ENCODE measurements at places on chromosomes 7 and 10.

- DNase-seq, result no peak
Measured at GRCh38 chr7:6015917-6016652, 7.0 kb downstream of the AIMP2 start.

DNA sequence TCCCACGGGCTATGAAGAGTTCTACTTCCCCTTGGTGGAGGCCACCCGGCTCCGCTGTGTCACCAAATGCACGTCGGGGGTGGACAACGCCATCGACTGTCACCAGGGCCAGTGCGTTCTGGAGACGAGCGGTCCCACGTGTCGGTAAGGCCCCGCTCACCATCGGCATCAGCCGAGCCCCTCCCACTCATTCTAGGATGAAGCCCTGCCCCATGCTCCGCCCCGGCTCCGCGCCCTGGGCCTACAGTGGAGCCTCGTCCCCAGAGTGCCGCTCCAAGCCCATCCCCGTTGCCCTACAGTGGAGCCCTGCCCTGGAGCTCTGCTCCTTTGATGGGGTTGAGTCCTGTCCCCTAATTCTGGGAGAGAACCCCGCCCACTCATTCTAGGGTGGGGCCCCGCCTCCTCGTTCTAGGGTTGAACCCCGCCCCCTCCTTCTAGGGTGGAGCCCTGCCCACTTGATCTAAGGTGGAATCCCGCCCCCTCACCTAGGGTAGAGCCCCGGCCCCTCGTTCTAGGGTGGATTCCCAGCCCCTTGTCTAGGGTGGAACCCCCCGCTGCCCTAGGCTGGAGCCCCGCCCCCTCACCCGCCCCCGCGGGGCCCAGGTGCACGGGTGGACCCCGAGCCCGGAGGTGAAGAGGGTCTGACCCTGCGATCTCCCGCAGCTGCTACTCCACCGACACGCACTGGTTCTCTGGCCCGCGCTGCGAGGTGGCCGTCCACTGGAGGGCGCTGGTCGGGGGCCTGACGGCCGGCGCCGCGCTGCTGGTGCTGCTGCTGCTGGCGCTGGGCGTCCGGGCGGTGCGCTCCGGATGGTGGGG, 3.4 kb upstream of the MUC12 start:
- peak; percentile 47 for DNase-seq

- no peak for DNase-seq
Measured at GRCh38 chr10:48714088-48714487, 29.4 kb downstream of the WDFY4 start.

GRCh38 chr7:74502216-74502891, 48.6 kb downstream of the GTF2IRD1 start:
- no peak for DNase-seq

DNA sequence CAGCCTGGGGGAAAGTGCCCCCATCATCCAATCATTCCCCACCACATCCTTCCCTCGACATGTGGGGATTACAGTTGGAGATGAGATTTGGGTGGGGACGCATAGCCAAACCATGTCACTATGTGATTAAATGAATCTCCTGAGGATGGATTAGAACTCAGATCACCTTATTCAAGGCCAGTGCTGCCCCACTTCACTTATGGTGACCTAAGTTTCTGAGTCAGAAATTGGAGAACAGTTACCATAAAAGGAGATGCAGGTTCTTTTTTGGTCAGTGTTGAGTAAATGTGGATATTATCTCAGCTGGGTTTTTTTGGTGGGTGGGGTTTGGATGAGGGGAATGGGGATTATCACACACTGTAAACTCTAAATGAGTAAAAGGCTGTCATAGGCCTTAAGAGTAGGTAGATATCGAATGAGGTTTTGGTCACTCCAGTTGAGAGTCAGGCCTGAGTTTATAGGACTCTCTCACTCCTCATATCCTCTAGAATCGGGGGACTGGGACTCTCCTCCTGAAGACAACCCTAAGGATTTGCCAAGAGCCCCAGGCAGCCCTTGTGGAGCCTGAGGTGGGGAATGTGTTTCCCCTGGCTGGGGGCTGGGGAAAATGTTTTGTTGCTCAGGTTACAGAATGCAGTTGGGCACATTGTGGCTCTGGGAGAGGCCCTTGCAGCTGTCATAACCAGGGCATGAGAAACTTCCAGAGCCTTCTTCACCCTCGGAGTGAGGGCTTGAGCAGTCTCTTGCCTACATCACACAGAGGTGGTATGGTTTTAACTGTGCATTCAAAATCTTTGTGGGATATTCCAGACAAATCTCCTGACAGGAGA, 213.0 kb downstream of the BAMBI start:
- DNase-seq, result no peak

GRCh38 chr7:23458044-23458443, 12.2 kb downstream of the IGF2BP3 start:
- DNase-seq, result no peak

- no peak for DNase-seq
Measured at GRCh38 chr7:43141091-43141490, 28.6 kb downstream of the HECW1 start.

GRCh38 chr10:3043512-3044368, 23.6 kb upstream of the PFKP start:
- peak; percentile 37 for DNase-seq

DNA sequence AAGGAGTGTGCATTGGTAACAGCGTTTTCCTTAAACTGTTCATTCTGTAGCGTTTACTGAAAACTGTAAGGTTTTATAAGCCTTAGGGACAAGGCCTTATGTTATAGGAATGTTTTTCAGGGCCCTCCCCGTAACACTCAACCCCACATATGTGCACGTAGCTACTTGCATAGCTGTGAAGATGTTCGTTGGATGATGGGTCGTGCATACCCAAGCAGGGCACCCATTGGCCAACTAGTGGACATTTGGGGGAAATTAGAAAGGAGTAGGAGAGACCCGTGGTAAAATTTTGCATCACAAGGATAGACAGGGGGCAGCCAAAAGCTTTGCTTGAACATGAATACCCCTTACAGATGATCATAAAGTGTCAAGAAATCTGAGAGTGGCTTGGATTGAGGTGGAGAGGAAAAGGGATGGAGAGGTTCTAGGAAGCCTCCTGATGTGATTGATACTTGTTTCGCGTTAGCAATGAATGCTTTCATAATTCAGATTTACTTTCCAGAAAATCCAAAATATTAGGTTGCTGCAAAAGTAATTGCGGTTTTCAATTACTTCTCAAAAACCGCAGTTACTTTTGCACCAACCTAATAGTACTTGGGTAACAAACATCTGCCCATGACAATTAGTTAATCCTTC, 878 bp downstream of the SEC61A2 start:
- no peak for DNase-seq

- DNase-seq, result no peak
Measured at GRCh38 chr10:36042135-36042534, 400.0 kb upstream of the FZD8 start.

Measured in stimulated activated CD4-positive, alpha-beta T cell treated with anti-CD3 and anti-CD28 coated beads, Interleukin-15, amount 100 ng/mL, for 1 hour (primary cell).